ENCODE measurements at places on chromosomes 13 and 19.

DNA sequence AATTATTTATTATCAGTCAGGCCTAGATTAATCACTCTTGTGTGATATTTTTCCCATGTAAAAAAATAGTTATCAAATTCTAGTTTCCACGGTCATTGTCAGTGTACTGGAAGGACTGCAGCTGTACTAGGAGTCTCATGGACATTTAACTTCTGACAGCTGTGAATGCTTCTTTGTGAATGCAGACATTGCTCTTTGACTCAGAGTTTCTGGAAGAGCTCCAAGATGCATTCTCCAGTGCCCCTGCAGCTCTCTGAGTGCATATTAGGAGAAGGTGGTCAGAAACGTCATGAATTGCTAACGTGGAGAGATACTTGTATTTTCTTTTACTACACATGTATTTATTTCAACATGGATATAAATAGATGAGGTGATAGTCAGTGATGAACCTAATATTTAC, 9.7 kb upstream of the SLITRK5 start:
- no peak for DNase-seq

GRCh38 chr19:8601796-8602195, 8.7 kb downstream of the ADAMTS10 start:
- no peak for DNase-seq

GRCh38 chr19:41795031-41795461, 1.3 kb upstream of the CEACAM3 start:
- DNase-seq = peak; percentile 26

DNA sequence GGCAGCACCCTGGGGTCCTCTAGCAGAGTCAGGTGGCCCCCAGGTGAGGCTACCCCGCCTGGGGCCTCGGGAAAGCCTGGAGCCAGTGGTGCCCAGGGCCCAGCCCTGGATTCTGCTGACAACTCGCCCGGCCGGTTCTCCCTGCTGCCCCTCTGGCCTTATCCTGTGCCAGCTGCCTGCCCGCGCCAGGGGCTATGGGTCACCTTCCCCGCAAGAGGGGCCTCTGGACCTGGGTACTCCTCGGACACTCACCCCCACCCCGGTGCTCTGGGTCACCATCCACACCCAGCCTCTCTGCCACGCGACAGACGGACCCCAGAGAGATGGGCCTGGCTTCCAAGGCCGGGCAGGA, 24.0 kb downstream of the ZBTB7A start:
- no peak for DNase-seq

- DNase-seq = no peak
Observed at GRCh38 chr13:106522898-106523525, 12.4 kb downstream of the EFNB2 start.

- DNase-seq = no peak
Observed at GRCh38 chr13:40379196-40379595, 287.2 kb downstream of the FOXO1 start.

DNA sequence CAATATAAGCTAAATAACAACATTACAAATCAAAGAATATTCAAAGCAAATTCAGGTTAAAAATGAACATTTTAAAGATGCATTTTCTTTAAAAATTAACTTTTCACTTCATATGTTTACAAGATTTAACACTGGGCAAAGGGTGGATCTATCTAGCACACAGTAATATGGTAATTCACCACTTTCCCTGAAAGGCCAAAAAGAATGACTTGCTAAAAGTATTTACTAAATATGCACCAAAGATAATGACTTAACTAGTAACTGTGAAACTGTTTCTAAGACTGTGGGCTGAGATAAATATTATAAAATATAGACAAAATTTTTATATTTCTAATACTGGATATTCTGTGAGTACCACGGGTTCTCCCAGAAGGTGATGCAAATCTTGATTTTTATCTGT, 4.5 kb upstream of the EEF1AKMT1 start:
- DNase-seq = no peak
